NCI-H1048 (cell line): ENCODE measurements at places on chromosomes 1 and 21.

DNA sequence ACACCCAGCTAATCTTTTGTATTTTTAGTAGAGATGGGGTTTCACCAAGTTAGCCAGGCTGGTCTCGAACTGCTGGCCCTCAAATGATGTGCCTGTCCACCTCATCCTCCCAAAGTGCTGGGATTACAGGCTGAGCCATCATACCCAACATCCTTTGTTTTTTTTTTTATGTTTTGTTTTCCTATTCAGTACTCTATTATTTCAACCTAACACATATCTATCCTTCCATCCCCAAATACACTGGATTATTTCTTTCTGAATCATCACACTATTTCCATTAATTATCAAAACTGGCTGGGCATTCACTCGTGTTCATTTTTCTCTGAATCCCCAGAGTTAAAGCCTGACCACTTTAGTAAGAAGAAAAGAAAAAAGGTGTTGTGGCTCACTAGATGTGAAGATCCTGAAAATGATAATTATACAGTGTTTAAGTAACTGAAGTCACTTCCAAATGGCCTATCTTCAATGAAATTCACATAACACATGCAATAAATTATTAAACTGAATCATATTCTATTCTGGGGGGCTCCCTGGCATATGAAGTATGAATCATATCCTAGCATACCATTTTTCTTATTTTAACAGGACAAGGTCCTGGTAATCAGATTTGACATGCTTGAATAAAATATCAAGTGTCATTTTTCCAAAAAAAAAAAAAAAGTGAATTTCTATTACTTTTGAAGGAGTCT is 1754.2 kb downstream of the BRINP3 start:
- no peak for DNase-seq

DNA sequence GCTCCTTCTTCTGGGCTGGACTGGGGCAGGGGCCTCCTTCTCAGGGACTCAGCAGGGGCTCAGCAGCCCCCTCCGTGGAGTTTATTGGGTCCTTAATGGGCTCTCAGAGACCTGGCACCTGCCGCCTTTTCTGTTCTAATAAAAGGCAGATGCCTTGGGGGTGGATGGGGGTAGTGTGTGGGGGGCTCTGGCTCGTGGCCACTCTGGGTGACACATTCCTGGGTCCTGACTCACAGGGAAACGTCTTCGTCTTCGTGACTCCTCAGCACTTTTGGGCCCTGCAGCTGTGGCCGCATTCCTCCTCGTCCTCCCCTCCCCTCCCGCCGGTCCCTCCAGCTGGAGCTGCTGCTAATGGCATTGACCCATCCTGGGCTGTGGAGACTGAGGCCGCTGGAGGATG is 107.8 kb upstream of the WNT4 start:
- DNase-seq: no peak

- peak; percentile 54 for DNase-seq
These were observed 177.1 kb upstream of the RAB4A start for GRCh38 chr1:229093609-229094336.

- no peak for DNase-seq
These were observed 122.7 kb downstream of the RYR2 start for GRCh38 chr1:237164406-237165352.

DNA sequence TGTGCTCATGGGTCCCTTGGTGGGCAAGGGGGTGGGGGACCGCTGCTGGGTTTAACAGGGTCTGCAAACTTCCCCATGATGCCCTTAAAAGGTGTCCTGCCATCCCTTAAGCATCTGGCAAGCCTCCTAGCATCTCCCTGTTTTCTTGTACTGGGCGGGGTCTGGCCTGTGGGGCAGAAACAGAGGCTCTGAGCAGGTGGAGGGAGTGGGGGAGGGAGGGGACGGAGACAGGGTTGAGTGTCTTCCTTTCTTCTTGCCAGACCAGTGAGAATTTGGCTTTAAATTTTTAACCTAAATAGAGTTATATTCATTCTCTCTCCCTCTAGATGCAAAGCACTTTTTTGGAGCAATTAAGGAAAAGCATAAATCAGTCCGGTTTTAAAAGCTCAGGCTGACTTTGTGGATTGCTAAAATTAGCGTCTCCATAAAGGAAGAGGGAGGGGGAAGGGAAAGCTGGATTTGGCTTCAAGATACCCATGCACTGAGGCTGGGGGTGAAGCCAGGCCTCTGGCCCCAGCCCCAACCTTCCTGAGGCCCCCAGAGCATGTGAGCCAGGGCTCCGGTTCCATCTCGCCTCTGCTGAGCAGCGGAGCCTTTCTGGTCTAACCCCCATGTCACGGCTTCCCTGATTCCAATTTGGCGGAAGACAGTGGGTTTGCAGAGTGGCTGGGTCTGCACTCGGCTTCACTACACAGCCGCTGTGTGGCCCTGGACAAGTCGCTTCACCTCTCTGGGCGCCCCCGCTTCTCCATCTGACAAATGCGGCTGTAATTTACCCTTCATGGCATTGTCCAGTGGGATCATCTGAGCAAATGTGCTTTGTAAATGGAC is 25.3 kb downstream of the IGSF21 start:
- DNase-seq: no peak

DNA sequence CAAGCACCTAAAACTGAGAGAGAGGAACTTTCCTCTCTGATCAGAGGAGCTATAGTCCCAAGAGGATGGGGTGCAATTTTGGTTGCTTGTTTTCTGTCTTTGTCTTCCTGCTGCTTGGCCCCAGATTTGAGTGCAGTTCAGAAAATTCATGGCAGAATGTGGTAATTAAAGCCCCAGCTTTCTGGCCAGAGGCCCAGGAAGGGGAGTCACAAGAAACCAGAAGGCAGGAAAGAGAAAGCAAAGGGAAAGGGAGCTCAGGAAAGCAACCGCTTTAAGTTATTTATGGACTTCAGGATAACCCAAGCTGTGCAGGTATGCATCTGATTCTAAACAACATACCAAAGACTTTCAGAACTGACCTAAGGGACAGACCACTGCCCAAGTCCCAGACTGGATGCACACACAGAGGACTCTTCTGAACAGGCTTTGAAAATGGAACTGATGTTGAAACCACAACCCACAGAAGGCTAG is 88.8 kb downstream of the ST3GAL3 start:
- DNase-seq: no peak

DNA sequence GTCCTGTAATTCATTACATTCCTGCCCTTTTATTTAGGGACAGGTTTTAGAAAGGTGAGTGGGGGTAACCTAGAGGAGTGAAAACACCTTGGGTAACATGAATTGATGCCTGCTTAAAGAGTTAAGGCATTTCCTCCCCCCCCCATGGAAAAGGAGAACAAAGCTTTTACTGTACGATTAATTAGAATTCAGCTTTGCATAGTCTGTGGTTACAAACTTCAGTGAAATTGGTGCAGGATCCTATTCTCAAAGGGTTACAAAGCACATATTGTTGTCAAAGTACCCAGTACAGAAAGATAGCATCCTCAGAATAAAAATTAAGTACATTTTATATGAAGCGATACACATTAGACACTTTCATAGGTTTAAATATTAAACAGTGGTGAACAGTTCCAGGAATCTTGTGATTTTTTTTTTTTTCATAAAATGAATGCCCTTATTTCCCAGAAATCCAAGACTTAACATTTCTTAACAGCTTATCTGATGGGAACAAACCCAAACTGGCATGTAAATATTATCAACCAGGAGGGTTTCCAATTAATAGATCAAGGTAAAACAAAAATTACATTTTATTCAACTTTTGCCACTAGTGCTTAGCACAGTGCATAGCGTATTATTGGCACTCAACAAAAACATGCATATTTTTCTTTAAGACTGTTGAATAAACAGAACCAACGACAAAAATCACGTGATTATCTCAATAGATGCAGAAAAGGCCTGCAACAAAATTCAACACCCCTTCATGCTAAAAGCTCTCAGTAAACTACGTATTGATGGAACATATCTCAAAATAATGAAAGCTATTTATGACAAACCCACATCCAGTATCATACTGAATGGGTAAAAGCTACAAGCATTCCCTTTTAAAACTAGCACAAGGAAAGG is 172.7 kb downstream of the PDE4B start:
- DNase-seq: peak; percentile 80

GRCh38 chr1:202702088-202702487 is 8.2 kb downstream of the SYT2 start:
- no peak for DNase-seq

GRCh38 chr1:112721966-112722524 is 6.9 kb upstream of the PPM1J start:
- DNase-seq: no peak

GRCh38 chr1:211468595-211468994 is 23.4 kb downstream of the RD3 start:
- DNase-seq: no peak

DNA sequence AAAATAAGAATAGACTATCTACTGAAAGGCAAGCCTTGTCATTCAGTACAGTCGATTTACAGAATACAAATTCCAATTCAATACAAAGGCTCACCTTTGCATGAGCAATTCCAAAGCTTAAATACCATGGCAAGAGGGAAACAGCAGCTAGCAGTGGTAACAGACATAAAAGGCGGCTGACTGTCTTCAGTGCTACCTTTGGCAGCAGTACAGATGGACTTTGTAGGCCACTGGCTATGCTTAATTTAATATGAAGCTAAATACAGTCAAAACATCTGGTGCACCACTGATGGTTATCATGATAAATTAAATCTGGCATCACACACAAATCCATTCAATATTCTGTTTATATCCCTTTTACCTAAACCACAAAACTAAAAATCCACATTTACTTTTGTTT is 62.4 kb downstream of the RERE start:
- no peak for DNase-seq

- no peak for DNase-seq
These were observed 7.8 kb downstream of the MMACHC start for GRCh38 chr1:45507893-45508292.

DNA sequence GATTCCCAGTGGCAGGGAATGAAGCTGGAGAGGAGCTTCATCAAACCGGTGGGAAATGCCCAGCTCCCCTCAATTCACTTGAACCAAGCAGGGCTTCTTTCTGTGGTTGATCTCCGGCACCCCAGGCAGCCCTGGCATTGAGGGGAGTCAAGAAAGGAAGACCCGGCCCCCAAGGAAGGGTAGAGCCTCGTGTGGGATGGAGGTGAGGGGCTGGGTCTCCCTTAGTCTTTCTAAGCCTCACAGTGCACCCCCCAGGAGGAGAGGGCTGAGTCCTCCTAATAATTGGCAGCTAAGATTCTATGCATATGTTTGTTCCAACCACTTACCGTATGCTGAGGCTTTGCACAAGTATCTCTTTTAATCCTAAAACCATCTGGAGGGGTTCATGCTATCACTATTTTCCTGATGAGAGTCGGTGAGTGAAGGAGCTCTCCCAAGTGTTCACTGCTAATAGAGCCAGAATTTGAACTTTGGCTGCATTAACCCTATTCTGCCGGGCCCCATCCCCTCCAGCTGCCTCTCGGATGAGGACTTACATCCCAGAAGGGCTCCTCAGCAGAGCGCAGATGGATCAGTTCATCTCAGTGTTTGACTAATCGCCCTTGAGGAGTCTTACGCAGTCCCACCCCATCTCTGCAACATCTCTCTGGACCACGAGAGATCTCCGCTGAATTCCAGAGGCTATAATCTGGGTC is 33.1 kb upstream of the TMEM51 start:
- no peak for DNase-seq

DNA sequence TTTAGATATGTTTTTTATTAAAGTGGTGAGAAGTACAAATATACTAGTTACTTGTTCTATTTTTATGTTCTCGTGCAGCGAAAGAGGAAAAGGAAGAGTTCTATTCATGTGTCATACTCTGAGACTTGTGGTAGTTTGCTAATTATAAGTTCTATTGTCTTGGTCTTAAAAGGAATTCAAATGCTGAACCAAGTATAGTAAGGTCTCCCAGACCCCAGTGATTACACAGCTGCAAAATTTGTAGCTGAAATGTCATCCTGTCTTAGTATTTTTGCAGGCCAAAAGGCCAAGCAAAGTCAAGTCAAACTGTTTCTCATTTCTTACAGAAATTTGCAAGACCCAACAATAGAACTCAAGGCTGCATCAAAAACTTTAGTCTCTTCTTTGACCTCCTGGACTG is 268.7 kb downstream of the CHRM3 start:
- DNase-seq: no peak

DNA sequence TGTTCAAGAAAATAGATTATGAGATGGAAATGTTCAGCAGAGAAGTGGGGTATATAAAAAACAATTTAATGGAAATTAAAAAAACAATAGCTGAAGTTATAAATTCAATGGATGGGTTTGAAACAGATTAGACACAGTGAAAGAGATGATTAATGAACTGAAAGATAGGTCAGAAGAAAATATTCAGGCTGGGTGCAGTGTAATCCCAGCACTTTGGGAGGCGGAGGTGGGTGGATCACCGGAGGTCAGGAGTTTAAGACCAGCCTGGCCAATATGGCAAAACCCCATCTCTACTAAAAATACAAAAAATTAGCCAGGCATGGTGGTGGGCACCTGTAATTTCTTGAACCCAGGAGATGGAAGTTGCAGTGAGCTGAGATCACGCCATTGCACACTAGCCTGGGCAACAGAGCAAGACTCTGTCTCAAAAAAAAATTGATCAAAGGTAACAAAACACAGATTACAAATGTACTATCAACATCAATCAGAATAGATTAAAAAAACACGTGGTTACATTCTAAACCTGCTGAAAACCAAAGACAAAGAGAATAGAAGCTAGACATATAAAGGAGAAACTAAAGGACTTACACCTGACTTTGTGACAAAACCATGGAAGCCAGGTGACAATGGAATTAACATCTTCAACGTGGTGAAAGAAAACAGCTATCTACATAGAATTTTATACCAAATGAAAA is 4.8 kb upstream of the SUMO3 start:
- no peak for DNase-seq

DNA sequence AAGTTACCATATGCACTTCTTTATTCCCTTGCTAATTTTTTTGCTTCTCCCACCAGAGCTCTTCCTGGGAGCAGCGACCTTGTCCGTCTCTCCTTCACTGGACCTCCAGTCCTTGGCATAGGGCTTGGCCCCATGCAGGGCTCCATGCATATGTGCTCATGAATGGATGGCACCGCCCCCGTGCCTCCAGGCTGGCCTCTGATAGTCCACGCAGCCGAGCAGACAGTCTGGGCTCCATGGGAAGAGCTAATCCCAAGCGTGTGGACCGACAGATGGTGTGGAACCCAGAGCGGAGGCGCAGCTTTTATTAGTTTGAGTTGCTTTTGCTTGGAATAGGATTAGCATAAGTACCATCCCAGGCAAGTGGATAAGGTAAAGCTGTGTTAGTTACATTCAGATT is 41.8 kb downstream of the CDCP2 start:
- DNase-seq: no peak

GRCh38 chr1:155981266-155982088 is 3.1 kb upstream of the ARHGEF2 start:
- DNase-seq: no peak

DNA sequence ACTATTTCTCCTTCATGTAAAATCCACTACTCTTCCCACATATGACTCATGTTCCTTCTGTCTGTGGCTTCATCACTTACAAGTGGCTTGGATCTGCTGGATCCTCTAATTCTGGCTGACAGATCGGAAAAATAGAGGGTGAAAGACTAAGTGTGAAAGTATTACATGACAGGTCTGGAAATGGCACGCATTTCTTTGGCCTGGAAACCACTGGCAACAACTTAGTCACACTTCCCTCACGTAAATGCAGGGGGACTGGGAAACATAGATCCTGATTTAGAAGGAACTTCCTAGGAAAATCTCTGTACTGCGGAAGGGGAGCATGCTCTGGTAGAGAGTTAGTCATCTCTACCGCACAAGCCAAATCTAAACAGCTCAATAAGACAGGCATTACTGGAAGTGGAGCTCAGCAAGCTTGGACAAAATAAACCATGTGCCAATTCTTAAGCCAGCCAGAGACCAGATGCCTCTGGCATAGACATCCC is 305.4 kb upstream of the PTBP2 start:
- DNase-seq: no peak
